Epithelial cell of esophagus (primary cell): ENCODE measurements at places on chromosomes 4 and X.

GRCh38 chr4:39525822-39526690 is 1.2 kb downstream of the UGDH start:
- no peak for DNase-seq

DNA sequence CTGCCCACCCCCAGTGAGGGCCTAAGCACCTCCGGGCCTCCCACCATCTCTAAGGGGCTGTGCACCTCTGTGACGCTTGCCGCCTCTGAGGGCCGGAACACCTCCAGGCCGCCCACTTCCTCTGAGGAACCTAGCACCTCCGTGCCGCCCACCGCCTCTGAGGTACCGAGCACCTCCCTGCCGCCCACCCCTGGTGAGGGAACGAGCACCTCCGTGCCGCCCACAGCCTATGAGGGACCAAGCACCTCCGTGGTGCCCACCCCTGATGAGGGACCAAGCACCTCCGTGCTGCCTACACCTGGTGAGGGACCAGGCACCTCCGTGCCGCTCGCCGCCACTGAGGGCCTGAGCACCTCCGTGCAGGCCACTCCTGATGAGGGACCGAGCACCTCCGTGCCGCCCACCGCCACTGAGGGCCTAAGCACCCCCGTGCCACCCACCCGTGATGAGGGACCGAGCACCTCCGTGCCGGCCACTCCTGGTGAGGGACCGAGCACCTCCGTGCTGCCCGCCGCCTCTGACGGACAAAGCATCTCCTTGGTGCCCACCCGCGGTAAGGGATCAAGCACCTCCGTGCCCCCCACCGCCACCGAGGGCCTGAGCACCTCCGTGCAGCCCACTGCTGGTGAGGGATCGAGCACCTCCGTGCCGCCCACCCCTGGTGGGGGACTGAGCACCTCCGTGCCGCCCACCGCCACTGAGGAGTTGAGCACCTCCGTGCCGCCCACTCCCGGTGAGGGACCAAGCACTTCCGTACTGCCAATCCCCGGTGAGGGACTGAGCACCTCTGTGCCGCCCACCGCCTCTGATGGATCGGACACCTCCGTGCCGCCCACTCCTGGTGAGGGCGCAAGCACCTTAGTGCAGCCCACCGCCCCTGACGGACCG is 977 bp downstream of the MAGEE1 start:
- DNase-seq = no peak

DNA sequence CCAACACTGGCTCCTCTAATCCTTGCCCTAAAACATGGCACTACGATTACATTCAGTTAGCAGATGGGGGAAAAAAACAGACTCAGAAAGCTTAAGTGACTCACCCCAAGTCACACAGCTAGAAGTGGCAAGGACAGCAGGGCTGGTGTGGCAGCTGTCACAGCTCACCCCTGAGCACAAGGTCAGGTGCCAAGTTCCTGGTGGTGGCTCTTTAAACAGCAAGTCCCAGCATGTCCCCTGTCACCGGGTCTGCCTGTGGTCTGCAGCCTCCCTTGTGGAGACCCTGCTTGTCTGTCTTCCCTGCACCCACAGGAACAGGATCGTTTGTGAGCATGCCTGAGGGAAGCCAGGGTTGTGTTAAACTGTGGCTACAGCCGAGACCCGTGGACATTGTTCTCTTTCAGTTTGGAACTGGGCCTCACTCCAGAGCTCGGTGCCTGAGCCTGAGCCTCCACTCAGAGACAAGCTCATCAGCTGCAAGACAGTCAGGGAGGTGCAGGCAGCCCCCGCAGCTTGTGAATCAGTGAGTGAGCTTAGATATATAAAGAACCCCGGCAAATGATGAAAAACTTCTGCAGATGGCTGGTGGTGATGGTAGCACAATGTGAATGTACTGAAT is 260.8 kb downstream of the BCOR start:
- no peak for DNase-seq

DNA sequence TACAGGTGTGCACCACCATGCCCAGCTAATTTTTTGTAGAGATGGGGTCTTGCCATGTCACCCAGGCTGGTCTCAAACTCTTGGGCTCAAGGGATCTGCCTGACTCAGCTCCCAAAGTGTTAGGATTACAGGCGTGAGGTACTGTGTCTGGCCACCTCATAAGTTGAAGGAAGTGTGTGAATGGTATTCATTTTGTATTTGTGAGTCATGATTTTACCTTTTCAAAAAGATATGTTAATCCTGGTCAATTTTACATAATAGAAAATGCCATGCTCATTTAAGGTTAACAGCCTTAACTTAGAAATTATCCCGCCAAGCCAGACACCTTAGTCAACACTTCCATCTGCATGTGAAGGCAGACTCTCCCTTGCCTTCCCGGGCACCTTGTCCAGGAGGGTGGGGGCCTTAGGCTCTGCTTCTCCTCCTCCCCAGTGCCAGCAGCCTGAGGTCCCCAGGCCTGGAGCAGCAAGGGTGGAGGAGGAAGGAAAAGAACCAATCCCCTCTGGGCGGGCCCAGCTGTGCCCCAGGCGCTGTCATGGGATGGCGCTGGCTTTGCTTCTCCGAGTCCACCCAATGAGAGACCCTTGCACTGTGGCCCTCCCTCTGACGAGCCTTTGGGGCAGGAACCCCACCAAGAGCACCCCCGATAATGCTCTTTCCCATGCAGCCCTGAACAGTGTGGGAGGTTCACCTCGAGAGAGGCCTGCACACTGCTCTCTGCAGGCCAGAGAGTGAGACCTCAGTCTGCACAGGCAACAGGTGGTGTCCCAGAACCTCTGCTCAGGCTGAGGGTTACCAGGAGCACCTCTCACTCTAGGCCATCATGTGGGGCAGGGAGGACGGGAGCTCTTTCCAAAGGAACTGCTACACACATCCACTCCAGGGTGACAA is 37.3 kb downstream of the RNF212 start:
- DNase-seq = peak; percentile 76

- no peak for DNase-seq
Measured at GRCh38 chr4:26420438-26420837, 69.8 kb downstream of the CCKAR start.

DNA sequence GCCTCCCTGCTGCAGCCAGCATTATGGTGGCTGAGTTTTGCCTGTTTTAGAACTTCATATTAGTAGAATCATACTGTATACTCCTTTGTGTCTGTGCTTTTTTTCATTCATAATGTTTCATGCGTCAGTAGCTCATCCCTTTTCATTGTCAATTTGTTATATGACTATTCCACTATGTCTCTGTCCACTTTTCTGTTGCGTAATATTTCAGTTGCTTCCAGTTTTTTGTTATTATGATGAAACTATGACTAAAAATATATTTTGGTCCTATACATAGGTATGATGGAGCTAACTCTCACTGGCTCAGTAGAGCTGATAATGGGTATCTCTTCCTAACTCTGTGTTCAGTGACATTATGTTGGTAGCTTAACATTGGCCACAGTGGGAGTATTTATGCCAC is 48.3 kb downstream of the DMP1 start:
- DNase-seq = no peak

DNA sequence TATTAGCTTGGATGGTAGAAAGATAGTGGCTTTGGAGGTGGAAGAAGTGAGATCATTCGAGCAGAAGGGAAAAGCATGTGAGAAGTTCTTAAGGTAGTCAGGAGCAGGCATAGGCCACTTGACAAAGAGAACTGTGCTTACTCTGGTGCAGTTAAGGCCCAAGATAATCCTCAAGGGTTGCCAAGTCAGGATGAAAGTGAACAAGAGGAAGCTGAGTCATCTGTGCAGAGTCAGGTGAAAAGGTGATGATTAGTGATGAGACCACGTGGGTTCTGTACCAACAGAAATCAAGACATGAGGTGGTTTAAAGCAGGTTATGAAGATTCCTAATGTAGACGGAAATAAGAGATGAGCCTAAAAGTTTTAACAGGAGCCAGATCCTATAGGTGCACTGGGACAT is 369.8 kb downstream of the DTHD1 start:
- DNase-seq = peak; percentile 79
